Right cardiac atrium (tissue), 5 donors: ENCODE measurements at places on chromosomes 4 and X. TPM values are rescaled to one million over a fixed set of nuclear protein-coding genes. Genes with fewer than 3 reads are reported as not detected.

DNA sequence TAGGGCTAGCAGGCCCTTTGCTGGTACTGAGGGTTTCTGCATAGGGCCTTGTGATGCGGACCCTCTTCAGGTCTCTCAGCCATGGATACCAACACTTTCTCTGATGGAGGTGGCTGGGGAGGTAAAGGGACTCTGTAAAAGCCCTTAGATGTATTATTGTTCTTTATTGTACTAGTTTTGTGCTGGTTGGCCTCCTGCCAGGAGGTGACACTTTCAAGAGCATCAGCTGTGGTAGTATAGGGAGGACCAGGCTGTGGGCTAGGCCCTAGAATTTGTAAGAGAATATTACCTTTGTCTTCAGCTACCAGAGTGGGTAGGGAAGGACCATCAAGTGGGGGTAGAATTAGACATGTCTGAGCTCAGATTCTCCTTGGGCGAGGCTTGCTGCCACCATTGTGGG, 936.3 kb downstream of the CENPC start:
- no peak for DNase-seq

Gene RNF150
- 32.8 TPM for total RNA-seq

Gene TDO2
- total RNA-seq = not detected

Gene ADGRL3
- total RNA-seq = 3.8 TPM

DNA sequence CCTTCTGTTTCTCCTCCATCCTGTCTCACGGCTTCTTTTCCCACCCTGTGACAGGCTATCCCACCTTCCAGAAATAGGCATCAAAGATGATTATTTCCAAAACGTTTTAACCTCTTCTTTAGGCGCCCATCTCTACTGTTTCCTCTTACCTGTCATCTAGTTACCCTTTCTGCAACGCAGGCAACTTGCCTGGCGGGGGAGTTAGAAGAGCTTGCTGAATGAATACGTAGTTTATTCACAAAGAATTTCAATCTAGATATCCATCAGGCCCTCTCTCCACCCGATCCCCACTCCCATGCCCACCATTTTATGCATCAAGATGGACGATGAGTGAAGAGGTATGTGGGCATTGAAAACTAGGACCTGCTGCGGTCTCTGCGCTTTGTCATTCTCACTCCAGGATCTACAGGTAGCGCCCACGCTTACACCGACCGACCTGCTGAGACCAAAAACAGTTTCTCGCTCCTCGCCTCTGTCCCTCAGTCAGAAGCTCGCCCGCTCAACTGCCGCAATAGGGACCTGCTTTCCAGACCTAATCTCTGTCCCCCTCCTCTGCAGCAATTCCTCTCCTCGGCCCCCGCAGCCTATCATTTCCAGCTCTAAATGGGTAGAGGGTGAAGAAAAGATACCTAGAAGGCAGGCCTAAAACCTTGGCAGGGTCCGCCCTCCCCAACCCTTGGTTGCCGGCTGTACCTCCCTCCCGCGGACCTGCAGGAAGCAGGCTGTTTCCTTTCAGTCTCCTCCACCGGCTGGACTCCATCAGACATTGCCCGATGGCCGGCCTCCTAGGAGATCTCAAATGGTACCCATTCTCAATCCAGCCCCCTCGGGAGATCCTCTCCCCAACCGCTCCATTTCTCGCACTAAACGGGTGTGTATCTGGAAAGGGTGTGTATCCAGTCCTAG, 624 bp downstream of the BEX5 start:
- no peak for DNase-seq

Gene TBC1D14
- 41.3 TPM for total RNA-seq

DNA sequence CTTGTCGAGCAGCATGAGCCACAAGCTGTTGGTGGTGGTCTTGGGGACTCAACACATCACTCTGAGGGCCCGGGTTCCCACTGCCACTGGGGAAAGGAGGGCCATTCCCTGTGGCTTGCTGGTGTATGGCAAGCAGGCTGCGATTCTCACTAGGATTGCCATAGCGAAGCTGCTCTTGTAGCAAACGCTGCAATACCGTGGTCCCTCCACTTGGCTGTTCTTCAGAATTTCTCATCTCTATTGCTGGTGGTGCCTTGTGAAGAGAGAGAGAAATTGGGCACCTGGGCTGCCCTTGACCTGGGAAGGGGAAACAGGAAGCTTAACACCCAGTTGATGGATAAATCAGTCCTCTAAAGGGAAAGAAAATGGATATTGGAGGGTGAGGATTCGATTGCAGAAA, 17.7 kb downstream of the AMOT start:
- no peak for DNase-seq

DNA sequence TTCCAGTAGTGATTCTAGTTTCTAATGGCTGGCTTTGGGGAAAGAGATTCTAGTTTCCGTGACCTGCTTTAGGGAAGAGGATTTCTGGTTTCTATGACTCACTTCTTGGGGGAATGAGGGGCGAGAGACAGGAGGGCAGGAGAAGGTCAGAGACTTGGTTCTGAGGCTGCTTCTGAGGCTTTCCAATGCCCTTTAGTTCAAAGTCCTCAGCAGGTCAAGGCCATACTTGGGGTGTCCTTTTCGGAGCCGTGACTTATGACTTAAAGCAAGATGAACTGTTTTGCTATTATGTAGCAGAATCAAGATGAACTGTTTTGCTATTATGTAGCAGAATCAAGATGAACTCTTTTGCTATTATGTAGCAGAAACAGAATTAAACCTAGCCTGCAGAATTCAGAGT, 52.2 kb upstream of the TLR3 start:
- no peak for DNase-seq

Gene MXD4
- total RNA-seq = 27.2 TPM
